Left lobe of liver (tissue), 2 donors: ENCODE measurements at places on chromosomes 1 and 21. TPM values are rescaled to one million over a fixed set of nuclear protein-coding genes. Genes with fewer than 3 reads are reported as not detected.

DNA sequence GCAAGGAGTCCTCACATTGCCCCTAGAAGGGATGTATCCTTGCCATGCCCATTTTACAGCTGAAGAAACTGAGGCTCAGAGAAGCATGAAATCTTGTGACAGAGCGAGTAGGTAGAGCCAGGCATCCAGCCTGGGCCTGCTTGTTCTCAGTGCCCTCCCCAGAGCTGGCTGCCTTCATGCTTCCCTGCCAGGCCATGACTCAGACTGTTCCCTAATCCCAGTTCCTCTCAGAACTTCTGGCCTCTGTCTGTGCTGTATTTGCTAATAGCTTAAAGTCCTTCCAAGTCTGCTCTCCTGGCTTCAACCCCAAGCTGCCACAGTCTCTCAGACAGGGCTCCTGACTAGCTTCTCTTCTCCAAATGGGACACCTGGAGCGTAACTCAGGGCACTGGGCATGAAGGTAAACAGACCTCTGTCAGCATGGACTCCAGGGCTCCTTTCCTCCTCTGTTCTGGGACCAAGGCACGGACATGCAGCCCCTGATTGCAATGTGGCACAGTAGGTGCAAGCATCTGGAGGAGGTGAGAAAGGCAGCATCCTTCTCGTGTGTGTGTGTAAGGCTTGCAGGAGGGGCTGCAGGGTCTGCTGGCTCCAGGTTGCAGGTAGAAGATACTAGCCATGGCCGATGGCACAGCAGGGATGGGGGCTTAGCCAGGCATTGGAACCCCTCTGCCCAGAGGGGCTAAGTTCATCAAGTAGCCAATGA lies 122.7 kb downstream of the HMGB4 start:
- no peak for DNase-seq

GRCh38 chr21:42195378-42196031 lies 23.4 kb upstream of the ABCG1 start:
- no peak for DNase-seq

DNA sequence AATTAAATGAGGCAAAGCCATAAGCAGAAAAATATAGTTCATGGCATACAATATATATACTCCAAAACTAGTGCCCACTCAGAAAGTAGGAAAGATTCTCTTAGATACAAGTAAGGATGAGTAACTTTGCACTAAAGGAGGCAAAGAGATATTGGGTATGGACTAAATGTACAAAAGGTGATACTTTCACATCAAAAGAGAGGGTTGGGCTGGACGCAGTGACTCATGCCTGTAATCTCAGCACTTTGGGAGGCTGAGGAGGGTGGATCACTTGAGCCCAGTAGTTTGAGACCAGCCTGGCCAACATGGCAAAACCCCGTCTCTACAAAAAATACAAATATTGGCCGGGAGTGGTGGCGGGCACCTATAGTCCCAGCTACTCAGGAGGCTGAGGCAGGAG lies 6.7 kb downstream of the KYAT3 start:
- DNase-seq: no peak

DNA sequence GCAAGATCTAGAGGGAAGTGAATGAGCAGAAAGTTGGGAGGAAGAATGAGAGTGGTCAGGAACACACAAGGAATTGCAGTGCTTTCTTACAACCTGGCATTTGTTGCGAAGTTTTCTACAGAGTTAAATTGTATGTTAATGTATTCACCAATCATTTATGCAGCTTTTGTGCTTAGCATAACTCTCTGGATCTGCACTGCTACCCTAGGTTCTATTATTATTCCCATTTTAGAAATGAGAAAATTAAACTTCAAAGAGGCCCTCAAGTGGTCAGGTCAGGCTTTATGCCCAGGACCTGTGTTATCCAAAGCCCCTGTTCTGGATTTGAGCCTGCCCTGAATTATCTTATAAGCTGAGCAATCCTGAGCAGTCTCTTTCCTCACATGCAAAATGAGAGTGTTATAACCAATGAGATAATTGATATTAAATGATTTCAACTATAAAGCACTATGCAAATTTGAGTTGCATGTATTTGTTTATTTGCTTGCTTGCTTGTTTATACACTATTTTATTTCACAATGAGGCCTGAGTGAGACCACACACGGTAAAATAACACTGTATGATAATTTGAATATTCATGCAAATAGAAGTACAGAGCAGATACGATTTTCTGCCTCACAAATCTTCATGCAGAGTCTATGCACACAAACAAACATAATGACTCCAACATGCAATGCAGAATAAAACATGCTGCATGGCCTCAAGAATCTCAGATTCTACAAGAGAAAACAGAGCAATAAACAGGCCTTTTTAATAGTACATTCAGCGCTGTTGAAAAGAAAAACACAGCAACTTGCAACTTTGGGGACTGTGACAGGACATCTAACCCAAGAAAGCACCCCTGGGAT lies 323.0 kb downstream of the PLPP3 start:
- no peak for DNase-seq

- DNase-seq: no peak
Observed at GRCh38 chr1:93738075-93738622, 56.5 kb upstream of the BCAR3 start.

Gene CYP4A22
- 69.9 TPM for total RNA-seq

Gene TNFRSF9
- 0.03 TPM for total RNA-seq
